DMS79 treated with DMSO at 0.1 percent for 48 hours (cell line): ENCODE measurements at places on chromosomes 7 and 10.

DNA sequence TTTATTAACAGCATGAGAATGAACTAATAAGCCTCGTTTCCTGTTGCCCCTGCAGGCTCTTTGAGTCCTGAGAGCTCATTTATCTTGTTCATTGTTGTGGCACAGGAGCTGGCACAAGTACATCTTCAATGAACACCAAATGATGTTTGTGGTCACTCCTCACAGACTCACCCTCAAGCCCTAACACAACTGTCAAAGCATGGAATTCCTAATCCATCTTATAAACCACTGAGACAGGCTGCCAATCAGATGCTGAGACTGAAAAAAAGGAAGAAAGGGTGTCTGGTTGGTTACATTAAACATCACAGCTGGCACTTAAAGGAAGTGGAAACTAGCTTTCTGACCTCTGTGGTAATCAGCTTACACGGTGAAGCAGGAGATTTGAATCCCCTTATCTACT, 7.7 kb upstream of the CCDC172 start:
- DNase-seq = no peak

DNA sequence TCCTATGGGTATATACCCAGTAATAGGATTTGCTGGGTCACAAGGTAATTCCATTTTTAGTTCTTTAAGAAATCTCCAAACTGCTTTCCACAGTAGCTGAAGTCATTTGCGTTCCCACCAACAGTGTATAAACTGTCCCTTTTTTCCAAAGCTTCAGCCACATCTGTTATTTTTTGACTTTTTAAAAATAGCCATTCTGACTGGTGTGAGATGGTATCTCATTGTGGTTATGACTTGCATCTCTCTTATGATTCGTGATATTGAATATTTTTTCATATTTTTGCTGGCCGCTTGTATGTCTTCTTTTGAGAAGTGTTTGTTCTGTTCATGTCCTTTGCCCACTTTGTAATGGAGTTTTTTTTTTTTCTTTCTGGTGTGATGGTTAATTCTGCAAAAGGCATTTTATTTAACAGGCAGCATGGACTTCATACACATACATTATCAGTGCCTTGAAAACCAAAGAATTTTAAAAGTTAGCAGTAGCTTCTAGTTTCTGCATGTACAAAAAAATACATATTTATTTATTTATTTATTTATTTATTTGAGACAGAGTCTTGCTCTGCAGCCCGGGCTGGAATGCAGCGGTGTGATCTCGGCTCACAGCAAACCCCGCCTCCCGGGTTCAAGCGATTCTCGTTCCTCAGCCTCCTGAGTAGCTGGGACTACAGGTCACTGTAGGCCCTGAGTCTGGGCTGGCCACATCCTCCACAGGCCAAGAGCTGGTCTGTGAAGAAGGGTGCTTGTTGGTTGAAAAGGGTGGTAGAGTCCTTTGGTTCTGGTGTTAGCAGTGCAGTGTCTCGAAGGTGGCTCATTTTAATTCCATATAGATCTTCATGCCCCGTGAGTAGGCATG, 32.3 kb downstream of the AGR3 start:
- no peak for DNase-seq

DNA sequence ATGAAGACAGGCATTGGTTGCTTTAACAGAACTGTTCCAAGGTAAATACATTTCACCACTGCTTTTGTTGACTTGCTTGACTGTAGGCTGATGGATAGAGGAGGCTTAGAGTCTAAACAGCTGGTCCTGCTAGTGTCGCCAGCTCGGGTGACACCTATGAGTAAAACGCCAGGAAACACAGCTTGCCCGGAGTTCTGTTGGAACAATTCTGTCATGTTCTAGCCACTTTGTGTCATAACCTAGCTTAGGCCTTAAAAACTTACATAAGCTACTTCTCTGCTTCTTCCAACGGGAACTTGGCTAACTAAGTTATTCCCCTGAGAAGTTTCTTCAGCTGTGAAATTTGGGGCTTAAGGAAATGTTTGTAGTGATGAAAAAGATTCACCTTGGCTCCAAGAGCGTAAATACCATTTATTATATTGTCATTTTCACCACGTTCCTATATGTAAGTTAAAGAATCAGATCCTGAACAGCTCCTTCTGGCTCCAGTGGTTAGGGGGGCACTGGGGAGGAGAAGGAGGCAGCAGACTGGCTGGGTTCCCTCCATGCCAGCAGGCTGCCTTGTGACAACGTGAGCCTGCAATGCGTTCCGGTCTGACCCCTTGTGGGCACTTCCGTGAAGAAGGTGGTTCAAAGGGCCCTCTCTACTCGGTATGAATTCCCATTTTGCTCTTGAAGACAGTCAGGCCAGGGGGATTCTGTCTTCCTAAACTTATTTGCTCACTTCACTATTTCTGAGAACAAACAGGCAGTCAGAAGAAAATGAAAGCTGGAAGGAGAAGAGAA, 253.2 kb downstream of the BMPER start:
- no peak for DNase-seq

DNA sequence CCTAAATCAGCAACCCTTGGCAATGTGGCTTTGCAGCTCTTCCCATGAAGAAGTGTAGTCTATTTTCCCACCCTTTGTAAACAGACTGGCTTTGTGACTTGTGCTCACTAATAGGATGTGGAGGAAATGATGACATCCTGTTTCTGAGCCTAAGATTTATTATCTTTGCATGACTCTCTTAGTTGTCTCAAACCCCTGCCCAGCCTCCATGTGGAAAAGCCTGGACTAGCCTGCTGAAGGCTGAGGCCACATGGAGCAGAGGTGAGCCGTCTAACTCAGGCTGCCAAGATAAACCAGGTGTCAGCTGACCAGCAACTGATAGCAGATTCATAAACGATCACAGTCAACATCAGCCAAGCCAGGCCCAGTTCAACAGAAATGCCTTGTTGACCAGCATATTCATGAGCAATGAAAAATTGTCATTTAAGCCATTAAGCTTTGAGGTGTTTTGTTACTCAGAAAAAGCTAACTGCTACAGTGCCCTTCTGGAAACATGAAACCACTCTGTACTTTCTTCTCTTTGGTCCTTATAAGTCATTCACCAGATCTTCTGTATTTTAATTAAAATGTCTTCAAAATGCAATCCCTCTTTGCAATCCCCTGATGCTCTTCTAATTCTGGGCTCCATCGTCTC, 586.3 kb upstream of the ANKRD30A start:
- no peak for DNase-seq

GRCh38 chr10:29089091-29089490, 199.8 kb upstream of the LYZL1 start:
- DNase-seq = no peak

GRCh38 chr10:131496351-131497052, 185.0 kb upstream of the TCERG1L start:
- DNase-seq = no peak

- DNase-seq = no peak
Measured at GRCh38 chr10:124994573-124995473, 52.9 kb downstream of the ZRANB1 start.
